ENCODE measurements at places on chromosomes 13 and 19. TPM values are rescaled to one million over a fixed set of nuclear protein-coding genes. Genes with fewer than 3 reads are reported as not detected.

DNA sequence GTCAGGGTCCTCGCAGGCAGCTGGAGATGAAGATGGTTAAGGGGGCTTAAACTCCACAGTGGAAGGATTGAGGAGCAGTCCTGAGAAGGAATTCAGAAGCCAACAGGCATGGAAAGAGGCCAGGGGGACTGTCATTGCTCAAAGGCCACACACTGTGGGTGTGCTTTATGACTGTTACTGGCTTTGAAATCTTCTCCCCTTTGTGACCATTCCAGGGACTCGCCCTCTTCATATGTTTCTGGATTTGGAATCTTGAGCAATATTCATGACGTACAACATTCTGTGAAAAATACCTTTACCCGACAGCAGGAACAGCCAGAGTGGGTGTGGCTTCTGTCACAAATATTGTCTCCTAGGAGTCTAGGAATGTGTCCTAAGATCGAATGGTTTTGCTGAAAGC, 16.6 kb downstream of the CEACAM7 start:
- no peak for DNase-seq

- no peak for DNase-seq
These were observed at the start of gene PTGIR for GRCh38 chr19:46624958-46625661. Gene PTGIR (minus strand): TSS chr19:46625089. CDS start chr19:46624225, 864 bp downstream.

- DNase-seq = peak; percentile 100
These were observed at the start of gene TOMM40 for GRCh38 chr19:44891016-44891882. Gene TOMM40 (plus strand): TSS chr19:44891254. CDS start chr19:44891416, 162 bp downstream.

GRCh38 chr13:75881109-75881775, 245.1 kb downstream of the LMO7 start:
- DNase-seq = no peak

- no peak for DNase-seq
These were observed 1.7 kb downstream of the DPY19L3 start for GRCh38 chr19:32407004-32407992.

DNA sequence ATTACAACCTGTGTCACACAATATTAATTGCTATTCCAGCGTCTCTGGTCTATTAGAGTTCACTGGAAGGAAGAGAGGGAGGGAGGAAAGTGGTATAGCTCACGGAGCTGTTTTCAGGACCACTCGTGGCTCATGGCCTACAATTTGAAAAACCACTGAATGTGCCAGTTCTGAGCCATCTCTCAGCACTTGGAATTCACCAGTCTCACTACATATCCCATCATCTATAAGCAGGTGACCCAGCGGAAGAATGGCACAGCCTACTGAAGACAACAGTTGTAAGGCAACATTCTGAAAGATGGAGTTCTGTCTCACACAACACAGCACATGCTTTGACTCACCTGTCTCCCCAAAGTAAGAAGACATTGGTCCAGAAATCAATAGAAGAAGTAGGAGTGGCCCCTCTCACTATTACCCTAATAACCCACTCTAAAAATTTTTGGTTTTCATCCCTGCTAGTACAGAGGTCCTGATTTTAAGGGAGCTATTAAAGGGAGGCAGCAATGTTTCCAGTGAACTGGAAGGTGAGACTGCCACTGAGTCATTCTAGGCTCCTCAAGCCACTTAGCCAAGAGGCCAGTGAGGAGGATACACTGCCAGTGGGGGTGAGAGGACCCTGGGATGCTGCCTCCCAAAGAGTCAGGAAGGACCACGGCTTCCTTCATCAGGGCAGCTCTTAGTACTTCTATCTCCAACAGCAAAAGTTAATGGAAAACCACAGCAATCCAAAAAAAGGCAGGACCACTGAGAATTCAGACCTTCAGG, 50.0 kb upstream of the DOCK9 start:
- no peak for DNase-seq

GRCh38 chr19:49490287-49491029, 3.0 kb downstream of the RPL13A start:
- DNase-seq = no peak

GRCh38 chr19:30317403-30317802, 54.8 kb upstream of the ZNF536 start:
- peak; percentile 64 for DNase-seq

GRCh38 chr13:30748717-30749116, 13.4 kb downstream of the ALOX5AP start:
- no peak for DNase-seq

DNA sequence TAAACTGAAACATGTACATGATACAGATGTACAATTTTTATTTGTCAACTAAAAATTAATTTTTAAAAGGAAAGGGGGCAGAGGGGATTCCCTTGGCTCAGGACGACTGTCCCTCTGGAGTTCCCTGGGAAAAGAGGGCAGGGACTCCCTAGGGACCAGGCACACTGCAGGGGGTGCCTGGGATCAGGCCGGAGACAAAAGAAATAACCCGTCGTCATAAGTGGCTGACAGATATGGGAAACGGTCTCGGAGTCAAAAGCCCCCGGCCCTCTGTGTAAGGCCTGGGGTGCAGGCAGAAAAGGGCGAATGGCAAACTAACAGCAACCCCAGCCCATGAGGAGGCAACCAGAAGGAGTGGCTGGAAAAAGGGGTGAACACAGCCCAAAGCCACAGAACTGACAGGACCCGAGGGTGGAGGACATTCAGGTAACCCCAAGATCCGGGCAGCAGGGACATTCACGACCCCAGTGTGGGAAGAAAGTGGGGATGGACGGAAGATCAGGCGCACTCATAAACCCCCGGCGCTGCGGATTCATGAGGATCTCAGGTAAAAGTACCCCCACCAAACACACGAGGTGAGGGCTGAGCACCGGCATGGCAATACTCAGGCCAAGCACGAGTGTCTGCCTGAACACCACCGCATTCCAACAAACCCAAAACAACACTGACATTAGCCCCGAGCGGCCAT, 6.7 kb downstream of the MLLT1 start:
- no peak for DNase-seq

DNA sequence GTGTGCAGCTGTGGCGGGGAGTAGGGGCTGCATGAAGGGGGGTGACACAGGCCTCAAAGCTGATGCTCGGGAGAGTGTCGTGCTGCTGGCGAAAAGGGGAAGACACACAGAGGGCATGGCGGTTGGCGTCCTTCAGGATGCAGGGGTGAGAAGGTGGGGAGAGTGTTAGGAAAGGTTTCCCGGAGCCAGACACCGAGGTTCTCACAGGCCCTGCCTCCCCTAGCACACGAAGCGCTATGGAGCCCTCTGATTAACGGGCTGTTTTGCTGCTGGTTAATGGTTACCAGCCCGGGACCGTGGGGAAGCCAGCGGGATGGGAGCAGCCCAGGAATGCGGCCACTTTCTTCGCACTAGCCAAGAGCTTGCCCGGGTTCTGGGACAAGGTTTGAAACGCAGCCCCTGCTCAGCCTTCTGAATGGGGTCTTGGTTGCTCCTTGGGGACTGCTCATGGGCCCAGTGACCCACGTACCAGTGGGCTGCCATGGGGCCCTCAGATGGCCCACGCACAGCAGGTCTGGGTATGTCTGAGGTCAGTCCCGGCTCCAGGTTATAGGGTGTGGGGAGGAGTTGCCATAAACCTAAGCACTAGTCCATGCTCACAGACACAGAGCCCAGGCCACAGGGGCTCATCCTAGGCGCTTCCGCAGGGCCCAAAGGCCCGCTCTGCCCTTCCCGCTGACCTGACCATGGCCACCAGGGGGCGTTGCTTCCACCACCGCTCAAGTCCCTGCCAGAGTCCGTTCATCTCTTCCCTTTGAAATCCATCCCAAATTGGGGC, 31.3 kb upstream of the ISYNA1 start:
- no peak for DNase-seq

- DNase-seq = no peak
These were observed 81.6 kb downstream of the DACH1 start for GRCh38 chr13:71785361-71785760.

DNA sequence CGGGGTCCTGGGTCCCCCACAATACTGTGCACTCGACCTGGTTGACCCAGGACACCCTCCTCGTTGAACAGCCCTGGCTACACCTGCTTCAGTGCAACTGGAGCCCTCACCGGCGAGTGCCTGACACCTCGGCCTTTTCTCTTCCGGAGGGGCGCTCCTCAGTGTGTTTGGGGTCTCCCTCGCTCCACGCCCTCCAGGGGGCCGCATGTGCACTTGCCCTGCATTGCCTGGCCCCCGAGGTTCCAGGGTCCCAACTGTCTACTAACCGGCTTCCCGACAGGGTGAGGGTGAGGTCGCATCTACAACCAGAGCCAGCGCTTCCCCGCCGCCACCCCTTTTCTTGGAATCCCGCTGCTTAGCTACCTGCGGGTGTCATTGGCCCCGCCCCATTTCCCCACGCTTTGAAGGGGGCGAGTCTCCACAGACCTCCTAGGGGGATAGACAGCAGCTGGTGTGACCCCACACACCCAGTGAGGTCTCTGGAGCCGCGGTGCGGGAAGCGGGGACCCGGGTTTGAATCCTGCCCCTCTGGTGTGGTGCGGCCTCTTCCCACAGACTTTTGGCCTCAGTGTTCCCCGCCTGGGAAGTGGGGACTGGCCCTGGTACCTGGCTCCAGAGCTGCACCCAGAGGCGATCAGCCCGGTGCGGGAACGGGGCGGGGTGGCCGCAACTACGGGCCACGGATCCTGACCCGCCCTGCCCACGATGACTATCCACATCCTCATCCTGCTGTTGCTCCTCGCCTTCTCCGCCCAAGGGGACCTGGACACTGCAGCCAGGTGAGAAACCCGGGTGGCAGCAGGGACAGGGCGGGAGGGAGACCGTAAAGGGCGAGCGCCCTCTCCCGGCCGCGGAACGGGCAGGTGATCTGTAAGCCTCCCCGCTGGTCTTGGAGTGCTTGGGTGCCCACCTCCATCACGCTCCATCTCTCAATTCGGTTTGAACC, at the start of gene ADM5:
Gene ADM5, plus strand, starts transcription at position 462 of the 946 bp plus-strand sequence. Its CDS starts 244 bp downstream, at position 706.
- DNase-seq = no peak

GRCh38 chr13:89790696-89791095, 1556.8 kb upstream of the MIR17HG start:
- DNase-seq = no peak

- peak; percentile 65 for DNase-seq
These were observed 28.8 kb upstream of the TUBGCP3 start for GRCh38 chr13:112616586-112617362.

Gene SERP2
- total RNA-seq = 3.0 TPM

Gene KLHL1
- total RNA-seq = not detected

Gene ADGRE1
- total RNA-seq = 2.4 TPM

Gene CABP5
- not detected for total RNA-seq

Gene MAST1
- 0.90 TPM for total RNA-seq

Gene EPS8L1
- total RNA-seq = 0.58 TPM

Gene MAB21L1
- 0.61 TPM for total RNA-seq
